Progenitor cell of endocrine pancreas (in vitro differentiated cells): ENCODE measurements at places on chromosomes 4 and X. TPM values are rescaled to one million over a fixed set of nuclear protein-coding genes. Genes with fewer than 3 reads are reported as not detected.

DNA sequence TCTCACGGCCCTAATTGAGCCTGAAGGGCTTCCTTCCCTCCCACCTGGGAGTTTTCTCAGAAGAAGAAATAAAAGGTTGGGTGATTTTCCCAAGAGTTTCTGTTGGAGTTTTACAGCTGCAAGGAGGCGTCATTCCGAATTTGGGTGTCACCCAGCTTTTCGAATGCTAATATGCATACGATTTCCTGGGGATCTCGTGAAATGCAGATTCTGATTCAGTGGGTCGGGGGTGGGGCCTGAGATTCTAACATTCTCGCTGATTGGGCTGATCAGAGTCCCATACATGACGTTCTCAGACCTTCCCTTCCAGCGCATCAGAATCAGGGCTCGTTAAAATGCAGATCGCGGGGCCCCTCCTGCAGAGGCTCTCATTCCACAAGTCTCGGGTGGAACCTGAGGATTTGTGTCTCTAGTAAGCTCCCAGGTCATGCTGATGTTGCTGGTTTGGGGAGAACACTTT is 125.8 kb upstream of the STX18 start:
- DNase-seq = no peak

- no peak for DNase-seq
These were observed 262.9 kb upstream of the IL1RAPL1 start for GRCh38 chrX:28324321-28324721.

DNA sequence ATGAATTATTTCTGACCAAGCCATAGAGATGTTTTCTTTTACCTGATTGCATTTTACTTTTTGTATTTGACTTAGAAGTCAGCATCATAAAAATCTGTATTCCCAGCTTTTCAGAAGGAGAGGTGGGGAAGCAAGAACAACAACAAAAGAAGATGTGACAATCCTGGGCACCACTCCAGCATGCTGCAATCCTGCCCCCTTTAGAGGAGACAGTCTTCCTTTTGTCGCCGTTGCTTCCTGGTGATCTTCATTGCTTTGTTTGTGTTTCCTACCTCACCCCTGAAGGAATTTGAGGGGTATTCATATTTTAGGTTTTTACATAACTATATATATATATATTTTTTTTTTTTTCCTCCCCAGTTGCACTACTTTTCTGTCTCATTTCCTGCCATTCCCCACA is 3.7 kb downstream of the QRFPR start:
- DNase-seq = no peak

DNA sequence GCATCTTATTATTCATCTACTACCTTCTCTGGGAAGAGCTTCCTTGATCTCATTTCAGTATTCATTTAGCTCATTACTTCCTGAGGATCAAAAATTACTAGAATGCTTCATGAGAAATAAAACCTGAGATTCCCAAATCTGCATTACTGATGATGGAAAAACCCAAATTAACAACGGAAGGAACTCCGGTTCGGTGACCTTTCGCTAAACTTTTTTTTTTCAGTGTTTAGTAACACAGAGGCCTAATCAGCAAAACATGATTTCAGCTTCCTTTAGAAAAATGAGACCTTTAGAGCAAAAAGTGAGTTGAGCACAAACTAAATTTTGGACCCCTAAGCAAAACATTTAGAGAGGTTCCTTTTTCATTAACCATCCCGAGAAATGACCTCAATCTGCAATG is 229.2 kb downstream of the MAML3 start:
- no peak for DNase-seq

DNA sequence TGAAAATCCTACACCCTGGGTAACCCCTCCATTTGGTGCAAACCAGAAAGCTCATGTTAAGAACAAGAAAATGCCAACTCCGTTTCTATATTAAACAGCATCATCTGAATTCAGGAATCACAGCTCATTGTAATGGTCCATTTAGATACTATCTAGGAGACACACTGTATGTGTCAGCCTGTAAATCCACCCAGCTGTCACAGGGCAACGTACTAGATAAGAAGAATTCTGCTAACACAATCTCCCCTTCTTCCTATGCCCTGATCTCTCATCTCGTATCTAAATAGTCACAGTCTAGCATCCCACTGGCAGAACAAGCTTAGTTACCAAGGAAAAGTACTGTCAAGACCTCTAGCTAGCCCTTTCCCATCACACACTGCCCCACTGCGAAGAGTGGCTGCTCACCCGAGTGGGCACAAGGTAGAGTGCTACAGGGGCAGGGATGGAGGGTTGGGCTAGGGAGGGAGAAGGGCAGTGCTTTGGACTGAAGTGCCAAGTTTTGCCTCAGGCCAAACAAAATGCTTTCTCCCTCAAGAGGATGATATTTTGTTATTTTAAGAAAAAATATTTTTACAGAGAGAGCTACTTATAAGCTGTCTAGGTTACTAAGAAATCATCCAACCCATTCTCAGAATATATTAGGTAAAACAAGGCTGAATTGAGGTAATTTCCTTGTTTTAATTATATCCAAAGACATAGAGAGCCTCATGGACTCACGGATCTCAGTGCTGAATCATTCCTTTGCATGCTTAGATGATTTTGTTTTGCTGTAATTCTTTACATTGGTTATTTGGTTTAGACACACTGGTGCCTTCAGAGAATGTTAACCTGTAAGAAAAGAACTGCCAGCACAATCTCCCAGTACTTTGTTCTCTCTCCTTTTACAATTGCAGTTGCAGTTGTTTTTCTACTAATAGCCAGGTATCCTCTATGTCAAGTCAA is 196.6 kb downstream of the PRDM5 start:
- DNase-seq = no peak

- DNase-seq = no peak
These were observed 13.0 kb upstream of the MCF2 start for GRCh38 chrX:139720979-139721378.

DNA sequence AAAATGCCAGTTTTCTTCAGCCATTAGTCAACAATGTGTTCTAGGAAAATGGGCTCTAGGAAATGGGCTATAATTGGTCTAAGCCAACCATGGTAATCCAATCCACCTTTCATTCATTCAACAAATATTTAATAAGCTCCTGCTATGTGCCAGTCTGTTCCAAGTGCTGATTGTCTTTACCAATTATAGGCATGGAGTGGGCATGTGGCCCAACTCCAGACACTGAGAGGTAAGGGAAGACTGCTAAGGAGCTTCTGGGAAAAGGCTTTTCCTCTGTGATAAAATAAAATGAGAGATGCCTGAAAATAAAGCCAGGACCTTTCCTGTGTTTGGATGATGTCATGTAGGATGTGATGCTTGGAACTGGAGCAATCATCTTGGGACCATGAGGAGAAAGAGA is 43.3 kb downstream of the HOPX start:
- DNase-seq = no peak

DNA sequence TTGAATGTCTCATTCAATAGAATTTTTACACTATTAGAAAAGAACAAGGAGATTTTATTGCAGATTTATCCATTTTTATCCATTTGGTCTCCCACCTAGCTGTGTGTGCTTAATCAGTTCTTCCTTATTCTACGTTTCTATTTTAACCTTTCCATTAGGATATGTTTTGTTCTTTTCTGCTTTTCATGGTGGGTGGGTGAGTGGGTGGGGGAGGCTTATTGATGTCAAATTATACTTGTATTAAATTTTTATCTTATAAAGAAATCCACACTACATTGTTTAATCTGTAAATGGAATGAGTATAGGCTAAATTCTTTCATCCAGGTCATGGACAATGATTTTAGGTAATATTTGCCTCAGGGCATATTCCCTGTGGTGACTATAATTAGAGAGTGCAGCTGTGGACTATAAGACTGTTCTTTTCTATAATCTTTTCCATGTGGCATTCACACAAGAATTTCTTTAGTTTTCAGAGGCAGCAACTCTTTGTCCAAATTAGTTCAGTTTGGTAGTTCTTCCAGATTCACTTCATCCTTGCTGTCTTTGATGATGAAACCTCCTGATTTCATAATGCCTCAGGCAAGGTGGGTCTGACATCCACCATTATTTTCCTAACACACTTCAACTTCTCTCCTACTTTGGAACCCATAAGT is 2451.8 kb downstream of the PCDH7 start:
- DNase-seq = no peak

DNA sequence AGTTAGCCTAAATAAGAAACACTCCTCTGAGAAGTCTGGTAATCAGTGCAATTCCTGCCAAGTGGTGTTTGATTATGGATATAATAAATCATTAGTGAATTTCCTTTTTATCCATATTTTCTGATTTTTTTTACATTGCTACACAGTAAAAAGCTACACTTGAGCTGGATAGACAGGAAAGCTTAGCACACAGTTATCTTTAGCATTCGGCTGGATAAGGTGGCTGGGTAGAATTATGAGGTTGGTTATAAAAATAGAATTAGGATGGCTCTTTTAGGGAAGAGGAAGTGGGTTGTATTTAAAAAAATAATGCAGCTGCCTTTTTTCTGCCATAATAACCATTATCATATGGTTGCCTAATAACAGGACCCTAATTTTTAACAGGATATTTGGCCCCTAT is 460.6 kb downstream of the NAF1 start:
- DNase-seq = no peak

GRCh38 chr4:13933191-13933590 is 305.7 kb upstream of the BOD1L1 start:
- DNase-seq = no peak

GRCh38 chr4:85669204-85669603 is 194.3 kb downstream of the ARHGAP24 start:
- DNase-seq = no peak

GRCh38 chr4:184587221-184587620 is 62.0 kb downstream of the CASP3 start:
- DNase-seq = no peak

DNA sequence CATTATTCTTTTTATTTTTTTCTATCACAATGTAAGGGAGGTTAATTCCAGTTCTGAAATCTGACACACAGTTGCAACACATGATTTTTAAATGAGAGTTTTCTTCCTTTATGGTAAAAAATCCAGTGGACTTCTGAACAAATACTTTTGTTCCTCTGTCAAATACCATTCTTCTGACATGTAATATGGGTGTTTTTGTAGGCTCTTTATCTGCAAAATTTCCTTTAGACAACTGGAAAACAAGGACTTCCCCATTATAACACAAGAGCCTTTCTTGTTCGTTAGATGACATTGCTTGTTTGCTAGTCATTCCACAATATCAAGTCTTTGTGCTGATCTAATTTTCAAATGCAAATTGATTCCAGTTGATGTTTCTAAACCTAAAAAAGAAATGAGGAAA is 7.7 kb downstream of the FANCB start:
- no peak for DNase-seq

DNA sequence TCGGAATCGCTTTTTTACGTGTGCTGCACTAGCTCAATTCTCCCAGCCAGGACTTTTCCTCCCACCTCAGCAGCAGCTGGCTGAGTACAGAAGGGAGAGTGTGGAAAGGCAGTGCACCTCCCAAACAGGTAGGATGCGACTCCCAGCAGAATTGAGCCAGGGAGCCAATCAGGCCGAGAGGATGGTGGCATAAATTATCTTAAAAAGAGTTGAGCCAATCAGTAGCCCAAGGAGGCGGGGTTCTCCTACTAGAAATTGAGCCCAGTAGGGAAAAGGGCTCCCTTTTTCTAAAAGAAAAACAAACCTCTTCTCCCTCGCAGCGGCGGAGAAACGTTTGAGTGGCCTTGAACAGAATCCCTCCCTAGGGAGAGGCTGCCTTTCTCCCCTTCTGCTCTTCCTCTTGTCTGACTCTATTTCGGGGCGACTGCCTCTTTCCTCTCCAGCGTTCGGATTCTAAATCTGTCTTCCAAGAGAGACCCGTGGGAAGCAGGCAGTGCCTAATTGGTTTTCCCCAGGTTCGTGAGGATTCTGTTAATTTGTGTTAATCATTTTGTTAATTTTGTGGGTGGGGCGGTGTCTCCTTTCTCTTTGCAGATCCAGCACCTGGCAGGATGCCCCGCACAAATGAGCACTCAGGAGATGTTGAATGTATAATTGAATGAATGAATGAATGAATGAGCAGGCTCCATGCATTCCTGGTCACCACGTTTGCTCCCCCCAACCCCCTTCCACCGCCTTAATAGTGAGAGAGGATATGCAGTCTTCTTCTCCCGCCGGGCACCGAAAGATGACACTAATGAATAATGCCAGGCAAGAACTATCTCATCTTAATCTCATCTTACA is at the start of gene GABRG1:
Gene GABRG1 (minus strand): TSS at position 142 of the 843 bp plus-strand sequence. CDS start 141 bp downstream, at position 1.
- DNase-seq = no peak

The FRAS1 gene
- total RNA-seq = 163 and 166 TPM in 2 replicates

The TNMD gene
- not detected in 2 replicates for total RNA-seq

The GLOD5 gene
- total RNA-seq = not detected in 2 replicates

The AWAT2 gene
- not detected in 2 replicates for total RNA-seq

The TLR7 gene
- total RNA-seq = 0.05 TPM in 1 of 2 replicates, not detected in the other
